Foreskin keratinocyte (primary cell): ENCODE measurements at places on chromosomes 4 and X.

DNA sequence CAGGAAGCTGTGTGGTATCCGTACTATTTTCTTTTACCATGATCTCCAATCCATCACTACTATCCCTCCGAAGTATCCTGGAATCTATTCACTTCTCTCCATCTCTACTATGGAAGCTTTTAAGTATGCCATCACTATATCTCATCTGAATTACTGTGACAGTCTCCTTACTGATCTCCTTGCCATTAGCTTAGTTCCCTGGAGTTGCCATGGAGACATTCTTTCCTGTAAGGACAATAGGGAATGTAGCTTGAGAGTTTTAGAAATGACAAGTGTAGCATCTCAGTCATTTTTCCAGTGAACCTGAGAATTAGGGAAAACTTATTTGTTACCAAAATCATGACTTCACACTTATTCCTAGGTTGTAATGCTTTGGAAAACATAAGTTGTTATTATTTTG lies 86.3 kb downstream of the HPGD start:
- DNase-seq = no peak

DNA sequence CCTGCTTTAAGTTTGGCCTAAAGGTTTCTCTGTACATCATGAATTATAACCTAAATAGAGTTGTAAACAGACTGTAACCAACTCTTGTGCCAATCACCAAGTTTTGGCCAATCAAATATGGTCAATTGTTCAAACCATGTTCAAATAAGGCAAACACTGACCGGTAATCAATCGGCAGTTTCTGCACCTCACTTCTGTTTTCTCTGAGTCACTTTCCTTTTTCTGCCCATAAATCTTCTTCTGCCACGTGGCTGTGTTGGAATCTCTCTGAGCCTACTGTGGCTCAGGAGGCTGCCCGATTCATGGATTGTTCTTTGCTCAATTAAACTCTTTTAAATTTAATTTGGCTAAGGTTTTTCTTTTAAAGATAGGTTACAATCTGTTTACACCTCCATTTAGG lies 16.5 kb upstream of the ENPP6 start:
- DNase-seq = no peak

DNA sequence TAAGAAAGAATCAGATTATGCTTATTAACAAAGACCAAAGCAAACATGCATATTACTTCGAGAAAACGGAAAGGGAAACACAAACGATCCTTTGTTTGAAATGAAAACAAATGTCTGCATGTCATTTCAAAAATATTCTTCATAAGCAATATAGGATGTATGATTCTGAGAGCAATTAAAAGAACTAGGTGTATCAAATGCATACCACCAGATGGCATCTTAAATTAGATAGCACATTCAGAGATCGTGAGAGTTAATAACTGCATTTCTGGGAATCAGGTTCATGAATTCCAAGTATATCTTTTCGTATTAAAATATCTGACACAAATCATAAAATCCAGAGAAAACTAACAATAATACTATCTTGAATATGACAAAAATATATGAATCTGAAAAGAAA lies 159.5 kb downstream of the PPP3CA start:
- no peak for DNase-seq

DNA sequence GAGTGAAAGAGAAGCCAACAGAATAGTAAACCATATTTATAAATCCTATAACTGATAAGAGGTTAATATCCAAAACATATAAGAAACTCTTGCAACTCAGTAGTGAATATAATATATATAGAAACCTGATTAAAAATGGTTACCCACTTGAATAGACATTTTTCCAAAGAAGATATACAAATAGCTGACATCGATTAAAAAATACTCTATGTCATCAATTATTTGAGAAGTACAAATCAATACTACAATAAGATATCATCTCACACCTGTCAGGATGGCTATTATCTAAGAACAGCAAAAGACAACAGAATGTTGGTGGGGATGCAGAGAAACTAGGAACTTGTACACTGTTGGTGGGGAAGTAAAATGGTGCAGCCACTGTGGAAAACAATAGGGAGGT lies 254.4 kb downstream of the PPARGC1A start:
- DNase-seq = no peak

DNA sequence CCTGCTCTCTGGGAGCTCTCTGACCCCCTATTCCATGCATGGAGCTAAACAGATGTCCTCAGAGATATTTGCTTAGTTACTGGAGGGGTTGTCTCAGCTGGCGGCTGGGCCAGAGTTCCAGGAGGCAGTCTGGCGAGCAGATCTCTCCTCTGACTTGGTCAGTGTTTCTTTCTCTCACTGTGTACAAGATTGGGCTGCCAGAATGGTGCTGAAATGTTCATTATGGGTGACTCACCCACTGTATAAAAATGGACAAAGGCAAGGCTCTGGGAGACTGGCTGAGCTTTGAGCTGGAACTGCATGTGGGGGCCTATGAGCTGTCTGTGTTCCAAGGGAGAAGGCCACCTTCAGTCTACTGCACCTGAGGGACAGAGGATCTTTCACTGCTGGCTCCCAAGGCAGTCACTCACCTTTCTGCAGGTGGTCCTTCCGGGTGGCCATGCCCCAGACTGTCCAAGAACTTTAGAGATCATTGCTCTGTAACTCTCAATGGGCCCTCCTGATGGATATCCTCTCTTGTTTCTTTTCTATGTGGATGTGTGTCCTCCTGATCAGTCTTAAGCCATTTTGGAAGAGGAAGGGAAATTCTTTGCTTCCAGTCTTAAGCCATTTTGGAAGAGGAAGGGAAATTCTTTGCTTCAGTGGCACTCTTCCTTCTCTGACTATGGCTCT lies 88.2 kb downstream of the CFAP299 start:
- DNase-seq = no peak

DNA sequence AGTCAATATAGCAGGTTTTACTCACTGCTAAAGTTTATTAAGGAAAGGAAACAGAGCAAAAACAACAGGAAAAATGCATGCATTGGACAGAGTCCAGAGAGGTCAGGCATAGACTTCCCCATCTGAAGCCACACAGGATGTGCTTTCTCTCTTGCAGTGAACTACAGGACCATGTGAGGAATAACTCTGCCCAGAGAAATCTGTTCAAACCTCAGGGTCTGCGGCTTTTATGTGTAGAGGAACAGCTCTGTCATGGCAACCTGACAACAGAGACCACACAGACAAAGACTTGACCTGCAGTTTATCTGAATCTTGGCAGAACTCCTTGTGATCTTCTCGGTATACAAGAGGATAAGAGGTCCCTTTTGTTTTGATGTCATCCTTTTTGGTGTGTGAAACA lies 46.3 kb upstream of the LONRF3 start:
- DNase-seq = no peak

DNA sequence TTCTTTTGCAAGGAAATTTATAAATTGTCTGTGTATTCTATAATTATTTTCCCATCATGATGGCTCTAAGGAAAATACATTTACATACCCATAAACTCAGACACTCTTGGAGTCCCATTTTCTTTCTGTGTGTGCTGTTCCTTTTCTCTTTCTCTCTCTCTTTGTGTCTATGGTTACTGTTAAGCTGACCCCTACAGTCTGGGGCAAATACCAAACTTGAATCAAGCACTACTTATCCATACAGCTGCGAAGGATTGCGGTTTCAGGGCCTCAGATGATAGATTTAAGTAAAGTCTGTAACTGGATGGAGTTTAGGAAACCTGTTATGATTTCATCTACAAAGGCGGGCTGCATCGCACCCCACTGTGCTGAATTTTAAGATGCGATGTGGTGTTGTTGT lies 150.2 kb downstream of the SHROOM3 start:
- DNase-seq = no peak

GRCh38 chr4:126572264-126572663 lies 1060.5 kb upstream of the INTU start:
- no peak for DNase-seq

GRCh38 chrX:24985120-24985519 lies 30.6 kb downstream of the ARX start:
- no peak for DNase-seq

- DNase-seq = peak; percentile 55
These were observed 138.3 kb downstream of the AREG start for GRCh38 chr4:74583089-74583700.

DNA sequence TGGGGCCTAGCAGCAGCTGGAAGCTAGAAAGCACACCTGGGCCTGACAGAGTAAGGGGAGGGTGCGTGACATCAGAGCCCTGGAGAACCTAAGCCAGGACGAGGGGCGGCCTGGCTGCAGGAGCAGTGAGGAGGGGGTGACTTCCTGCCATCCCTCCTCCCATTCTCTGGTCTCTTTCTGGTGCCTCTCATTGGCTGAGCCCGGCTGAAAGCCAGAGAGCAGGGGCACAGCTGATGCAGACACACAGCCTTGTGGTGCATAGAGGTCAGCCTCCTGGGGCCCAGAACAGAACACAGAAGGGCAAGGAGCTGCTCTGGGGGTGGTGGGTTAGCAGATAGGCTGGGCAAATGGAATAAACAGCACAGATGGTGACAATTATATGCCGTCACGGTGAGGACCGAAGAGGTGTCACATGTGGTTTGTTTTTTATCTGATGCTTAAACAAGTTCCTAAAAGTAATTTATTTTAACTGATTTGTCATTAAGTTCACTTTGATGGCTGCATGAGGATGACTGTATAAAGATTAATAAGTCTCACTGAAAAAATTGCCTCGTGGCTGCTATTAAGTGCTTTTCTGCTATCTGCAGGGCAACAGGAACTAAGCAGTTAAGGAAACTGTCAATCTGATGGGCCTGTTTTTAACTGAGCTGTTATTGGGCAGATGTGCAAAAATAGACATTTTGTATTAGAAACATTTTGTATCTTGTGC lies 102.0 kb downstream of the FNIP2 start:
- DNase-seq = no peak
